Stimulated activated CD8-positive, alpha-beta memory T cell treated with anti-CD3 and anti-CD28 coated beads, Interleukin-4, amount 100 ng/mL, for 1 hour (primary cell): ENCODE measurements at places on chromosomes 12 and 14.

- no peak for DNase-seq
These were observed 41.0 kb upstream of the AMIGO2 start for GRCh38 chr12:47120736-47121135.

GRCh38 chr14:53304726-53305381 is 151.7 kb upstream of the DDHD1 start:
- DNase-seq = no peak

DNA sequence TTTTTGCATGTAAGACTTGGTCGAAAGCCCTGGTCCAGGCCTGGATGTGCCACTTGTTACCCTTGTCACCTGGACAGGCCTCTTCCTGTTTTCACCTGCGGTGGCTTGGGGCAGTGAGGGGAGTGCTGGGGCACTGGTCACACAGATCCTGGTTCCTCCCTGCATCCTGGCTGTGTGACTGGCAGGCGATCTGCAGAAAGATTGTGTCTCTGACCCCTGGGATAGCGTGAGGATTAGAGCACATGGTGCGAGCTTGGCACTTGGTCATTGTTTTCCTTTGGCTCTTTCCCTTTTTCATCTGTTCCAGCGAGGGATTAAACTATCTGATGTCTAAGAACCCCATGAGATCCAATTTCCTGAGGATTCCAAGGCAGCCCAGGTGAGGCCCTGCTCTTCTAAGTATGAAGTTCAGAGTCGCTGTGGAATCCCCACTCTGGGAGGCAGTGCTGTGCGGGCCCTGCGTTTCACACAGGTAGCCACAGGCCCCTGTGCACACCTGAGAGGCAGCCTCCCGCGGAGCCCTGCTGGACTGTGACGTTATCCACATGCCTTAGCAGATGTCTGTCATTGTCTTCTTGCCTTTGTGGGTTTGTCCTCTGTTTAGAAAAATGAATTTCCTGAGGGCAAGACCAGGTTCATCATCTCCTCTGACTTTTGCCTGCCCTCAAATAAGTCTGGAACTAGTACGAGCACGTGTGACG is 288.4 kb downstream of the CACNA1C start:
- no peak for DNase-seq

- DNase-seq = no peak
These were observed 26.6 kb upstream of the NRXN3 start for GRCh38 chr14:78143489-78144145.

DNA sequence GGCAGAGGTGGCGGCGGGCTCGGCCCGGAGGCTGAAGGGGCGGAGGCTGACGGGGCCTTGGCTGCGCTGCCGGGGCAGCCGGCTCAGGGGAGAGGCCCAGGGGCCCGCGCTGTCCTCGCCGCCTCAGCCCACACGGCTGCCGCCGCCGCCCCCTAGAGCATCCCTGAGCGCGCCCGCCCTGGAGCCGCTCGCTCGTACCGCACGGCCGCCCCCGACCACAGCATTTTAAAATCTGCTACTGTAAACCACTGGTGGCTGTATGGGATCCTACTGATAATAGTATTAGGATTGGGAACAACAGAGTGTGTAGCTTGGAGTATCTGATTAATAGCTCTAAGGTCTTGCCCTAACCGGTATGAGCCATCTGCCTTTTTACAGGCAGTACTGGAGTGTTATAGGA is 22.2 kb upstream of the EDDM3A start:
- DNase-seq = no peak

GRCh38 chr12:28172434-28173030 is 17.7 kb upstream of the CCDC91 start:
- no peak for DNase-seq

- DNase-seq = no peak
These were observed 28.4 kb upstream of the TOMM20L start for GRCh38 chr14:58367296-58367695.
